ENCODE measurements at places on chromosomes 6 and 20.

DNA sequence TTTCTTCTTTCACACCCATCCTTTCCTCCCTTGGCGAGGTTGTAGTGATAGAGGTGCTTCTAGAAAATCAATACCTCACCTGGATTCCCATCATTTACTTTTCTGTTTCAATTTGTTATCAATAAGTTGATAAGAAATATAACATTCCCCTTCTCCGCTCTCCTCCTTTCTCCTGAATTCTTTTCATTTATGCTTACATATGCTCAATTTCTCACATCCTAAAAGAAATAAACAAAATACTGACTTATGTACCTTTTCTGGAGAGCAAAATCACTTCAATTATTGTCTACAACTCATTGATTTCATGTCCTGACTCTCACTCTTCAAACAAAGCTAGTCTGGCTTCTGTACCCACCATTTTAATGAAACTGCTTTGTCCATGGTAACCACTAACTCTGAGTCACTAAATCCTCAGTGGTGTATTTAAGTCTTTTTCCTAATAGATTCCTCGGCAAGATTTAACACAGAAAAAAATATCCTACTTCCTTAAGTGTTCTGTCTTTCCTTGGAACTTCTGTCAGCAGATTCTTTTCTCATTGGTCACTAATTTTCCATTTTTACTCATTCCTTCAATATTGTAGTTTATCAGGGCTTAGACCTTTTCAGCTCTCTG, 289.6 kb downstream of the RFPL4B start:
- DNase-seq, result no peak

DNA sequence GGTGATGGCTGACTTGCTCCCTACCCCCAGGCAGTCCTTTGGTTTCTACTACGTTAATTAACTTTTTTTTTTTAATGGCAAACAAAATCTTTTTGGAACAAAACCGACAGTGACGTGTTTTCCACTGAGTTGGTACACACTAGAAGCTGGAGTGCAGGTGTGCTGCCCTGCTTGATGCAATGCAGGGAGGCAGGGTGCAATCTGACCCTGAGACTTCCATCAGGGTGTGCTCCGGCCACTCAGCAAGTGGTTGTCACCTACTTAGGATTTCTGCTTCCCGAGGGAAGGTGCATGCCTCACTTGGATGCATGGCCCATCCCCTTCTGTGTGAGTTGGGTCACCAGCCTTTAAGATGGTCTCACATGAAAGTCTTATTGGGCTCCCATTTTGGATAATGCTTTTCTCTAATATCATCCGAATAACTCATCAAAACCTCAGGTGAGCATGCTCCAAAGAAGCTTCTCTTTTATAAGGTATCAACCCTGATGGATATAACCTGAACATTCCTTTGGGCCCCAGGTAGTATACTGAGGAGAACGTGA, 14.0 kb downstream of the RREB1 start:
- no peak for DNase-seq

DNA sequence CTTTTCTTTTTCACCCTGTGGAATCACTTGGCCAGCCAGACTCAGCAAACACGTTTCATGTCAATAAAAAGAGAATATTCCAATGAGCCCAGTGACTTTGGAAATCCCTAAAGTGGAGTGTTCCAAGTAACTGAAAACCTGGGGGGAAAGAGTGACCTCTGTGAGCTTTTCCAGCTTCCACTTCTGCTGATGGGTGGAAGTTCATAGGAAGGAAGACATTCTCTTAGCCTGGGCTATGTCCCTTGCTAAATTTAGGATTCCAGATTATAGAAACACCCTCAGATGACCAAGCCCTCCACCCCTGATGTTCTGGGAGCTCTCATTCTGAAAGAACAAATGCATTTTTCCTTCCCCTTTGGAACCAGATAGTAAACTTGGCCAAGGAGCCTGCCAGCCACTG, 44.8 kb upstream of the EDN1 start:
- DNase-seq, result no peak

DNA sequence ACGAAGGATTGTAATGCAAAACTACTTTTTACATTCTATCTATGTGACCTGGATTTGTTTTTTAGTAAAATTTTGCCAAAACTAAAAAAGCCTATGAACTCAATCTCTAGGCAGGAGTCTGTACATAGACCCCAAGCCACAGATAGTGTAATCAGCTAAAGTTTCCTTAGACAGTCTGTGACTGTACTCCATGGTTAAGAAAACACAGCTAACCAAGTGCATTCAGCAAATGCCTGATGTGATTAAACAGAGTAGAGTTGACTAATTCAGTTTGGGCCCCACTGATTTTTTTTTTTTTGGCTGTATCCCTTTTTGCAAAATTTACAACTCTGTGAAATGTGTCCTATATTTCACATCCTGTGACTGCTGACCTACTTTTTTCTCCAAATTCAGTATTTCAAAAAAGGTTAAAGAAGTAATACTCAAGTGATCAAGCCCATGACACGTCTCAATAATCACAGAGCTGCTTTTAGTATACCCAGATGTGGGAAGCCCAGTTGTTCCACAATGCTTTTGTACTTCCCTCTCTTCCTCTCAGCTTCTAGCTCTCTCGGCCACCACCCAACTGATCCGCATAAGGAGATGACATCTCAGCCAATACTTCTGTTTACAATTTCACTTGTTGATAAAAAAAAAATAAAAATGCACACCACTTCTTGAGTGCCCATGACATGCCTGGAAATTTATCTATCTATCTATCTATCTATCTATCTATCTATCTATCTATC, 108.8 kb upstream of the TBX18 start:
- no peak for DNase-seq

DNA sequence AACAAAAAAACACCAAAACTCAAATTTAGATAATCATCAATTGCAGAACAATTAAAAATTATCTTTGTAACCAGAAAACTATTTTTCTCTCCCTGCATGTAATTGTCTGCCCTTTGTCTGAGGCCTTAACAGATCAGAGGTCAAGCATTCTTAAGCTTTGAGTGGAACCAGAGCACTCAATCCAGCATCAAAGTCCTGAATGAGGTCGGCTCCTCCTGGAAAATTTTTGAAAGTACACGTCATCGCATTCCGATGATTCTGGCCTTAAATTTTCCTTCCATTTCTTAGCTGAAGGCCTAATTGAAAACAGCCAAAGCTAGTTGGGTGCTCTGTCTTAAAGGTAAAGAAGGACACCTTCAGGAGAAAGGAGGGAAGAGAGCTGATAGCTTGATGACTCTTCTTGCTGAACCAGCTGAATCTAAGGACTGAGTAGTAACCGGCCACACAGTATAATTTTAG, 510.2 kb upstream of the SULF2 start:
- DNase-seq, result no peak

GRCh38 chr6:45278367-45278766, 49.8 kb upstream of the RUNX2 start:
- no peak for DNase-seq

GRCh38 chr6:169996378-169997051, 245.1 kb downstream of the ERMARD start:
- DNase-seq, result no peak

GRCh38 chr6:153616506-153616905, 422.5 kb upstream of the OPRM1 start:
- DNase-seq, result no peak

- no peak for DNase-seq
Observed at GRCh38 chr20:49122920-49123319, 65.2 kb downstream of the STAU1 start.

GRCh38 chr20:24870881-24871280, 78.2 kb upstream of the CST7 start:
- DNase-seq, result no peak

- DNase-seq, result no peak
Observed at GRCh38 chr20:56592817-56593216, 36.3 kb upstream of the TFAP2C start.

DNA sequence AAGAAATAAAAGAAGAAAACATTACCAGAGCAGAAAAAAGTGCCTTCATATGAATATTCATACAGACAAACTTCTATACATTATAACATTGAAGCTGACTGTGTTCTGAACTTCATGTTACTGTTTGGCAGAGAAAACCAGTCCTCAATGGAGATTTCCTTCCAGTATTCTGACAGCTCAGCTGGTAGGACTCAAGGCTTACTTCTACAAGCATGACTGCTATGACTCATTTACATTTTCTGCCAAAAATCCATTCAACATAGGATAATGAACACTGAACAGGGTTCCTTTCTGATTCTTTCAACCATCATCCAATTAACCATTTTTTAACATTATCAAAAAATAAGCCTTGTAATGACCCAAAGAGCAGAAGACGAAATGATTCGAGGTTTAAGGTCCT, 25.4 kb downstream of the COL9A1 start:
- no peak for DNase-seq

DNA sequence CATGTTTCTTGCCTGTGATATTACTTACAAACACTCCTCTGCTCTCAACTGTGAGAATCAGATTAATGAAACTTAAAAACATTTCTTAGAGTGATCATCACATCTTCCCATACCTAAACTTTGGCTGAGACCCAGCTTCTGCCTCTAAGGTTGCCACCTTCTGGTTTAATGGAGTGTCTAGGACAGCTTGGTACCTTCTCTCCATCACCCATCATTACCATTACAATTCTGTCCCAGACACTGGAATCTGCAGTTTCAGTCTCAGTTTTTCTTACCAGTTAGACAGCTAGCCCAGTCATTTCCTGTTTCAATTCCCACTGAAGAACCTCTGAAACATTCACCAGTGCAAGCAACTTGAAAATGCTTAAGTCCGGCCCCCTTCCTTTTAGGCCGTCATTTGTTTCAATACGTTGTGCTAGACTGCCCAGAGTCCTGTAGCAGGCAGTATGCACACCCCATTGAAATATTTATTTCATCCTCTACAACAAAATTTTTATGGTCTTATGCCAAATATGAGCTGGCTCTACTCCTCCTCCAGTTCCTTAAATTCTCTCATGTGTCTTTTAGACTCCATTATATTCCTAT, 107.0 kb upstream of the FOXO3 start:
- no peak for DNase-seq

DNA sequence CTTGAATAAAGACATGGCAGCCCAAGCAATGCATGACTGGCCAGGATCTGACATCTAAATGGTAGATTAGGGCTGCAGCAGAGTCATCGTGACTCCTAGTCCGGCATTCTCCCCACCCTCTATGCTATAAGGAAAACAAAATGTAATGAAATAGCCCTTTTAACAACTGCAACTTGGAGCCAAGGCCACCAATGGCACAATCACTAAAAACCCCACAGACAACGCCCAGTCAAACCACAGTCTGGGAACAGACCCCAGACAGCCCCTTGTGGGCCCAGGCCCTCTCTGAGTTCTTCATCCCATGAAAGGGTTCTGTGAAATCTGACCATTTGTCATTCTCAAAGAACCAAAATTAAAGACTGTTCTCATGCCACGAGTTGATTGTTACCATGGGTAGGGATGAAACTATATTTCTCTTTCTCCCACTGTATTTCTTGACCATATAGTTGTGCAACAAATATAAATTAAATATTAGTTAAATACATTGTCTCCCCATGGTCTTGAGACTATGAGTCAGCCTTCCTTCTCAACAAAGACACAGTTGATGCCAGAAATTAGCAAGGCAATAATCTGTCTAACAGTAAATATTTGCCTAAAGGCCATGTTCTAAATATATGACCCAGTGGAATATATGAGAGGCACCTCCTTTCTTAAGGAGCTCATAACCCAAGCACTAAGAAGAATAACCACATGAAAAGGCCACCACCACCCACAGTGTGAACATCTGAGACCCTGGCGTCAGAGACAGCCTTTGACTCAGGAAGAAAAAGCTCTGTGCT, 85.6 kb upstream of the SSTR4 start:
- DNase-seq, result no peak

DNA sequence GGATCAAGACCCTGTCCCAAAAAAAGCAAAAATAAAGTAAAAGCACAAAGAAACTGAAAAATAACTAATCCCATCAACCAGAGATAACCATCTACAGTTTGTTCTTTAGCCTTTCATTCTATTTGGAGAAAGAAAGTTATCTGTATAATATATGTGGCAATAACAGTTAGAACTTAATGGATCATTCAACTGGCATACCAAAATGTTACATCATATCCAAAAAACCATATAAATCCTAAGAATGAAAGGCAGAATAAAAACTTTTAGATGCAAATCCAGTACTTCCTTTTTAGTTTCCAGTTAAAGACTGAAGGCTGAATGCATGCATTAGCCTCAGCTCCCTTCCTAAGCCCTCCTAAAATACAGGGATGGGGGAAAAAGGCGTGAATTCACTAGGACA, 25.2 kb downstream of the ILRUN start:
- no peak for DNase-seq

DNA sequence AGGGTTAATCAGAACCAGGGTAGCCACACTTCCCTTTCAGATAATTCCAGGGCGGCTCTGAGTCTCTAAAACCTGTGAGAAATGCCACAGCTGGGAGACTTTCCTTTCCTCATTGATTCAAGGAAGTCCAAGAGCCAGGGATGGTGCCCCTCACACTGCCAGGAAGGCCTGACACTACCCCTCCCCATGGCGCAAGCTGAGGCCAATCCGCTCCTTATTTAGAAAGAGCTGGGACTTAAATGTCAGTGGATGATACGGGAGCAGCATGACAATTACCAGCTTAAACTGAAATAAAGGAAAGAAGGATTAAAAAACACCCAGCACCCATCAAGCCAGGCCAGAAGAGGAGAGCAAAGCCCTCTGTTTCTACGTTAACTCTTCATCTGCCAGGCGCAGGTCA, 244.4 kb downstream of the LRFN2 start:
- DNase-seq, result no peak

DNA sequence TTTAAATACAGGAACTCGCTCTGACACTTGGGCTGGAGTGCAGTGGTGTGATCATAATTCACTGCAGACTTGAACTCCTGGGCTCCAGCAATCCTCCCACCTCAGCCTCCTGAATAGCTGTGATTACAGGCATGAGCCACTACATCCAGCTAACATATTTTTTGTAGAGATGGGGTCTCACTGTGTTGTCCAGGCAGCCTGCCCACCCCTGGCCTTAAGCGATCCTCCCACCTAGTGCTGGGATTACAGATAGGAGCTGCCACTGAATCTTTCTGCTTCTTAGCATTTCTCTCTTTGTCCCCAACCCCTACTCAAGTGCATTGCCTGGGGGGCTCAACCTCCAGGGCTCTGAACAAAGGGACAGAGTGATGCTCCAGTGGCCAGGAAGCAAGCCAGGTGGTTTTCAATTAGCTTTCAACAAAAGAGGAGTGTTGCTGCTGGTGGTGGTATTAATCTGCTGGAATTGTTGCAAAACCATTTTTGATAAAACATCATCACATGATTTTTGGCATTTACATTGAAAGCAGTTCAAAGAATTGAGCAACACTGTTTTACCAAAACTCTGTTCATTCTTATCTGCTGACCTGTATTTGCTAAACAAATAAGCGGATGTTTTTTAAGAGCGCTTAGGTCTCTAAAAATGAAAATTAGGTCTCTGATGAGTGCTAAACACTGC, 40.4 kb upstream of the BPIFA2 start:
- no peak for DNase-seq

DNA sequence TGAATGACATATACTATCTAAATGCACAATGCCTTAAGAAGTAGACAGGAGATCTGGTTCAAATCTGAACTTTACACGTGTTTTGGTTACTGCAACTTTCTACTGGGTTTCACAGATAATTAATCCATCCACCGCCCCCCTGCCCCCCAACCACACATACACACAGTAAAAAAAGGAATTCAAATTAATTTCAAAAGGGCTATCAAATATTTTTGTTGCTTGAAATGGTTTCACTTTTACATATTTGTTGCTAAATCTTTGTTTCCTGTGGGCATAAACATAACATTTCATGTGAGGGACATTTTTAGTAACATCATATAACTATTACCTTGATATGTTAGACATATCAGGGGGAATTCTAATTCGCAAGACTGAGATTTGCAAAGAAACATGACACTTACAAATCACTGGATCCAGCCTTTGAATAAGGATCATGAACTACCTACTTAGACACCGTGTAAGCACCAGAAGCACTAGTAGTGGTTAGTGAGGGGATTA, 7.5 kb downstream of the NEDD9 start:
- no peak for DNase-seq

- DNase-seq, result no peak
Observed at GRCh38 chr20:20740541-20740940, 28.1 kb upstream of the RALGAPA2 start.

All from activated naive CD8-positive, alpha-beta T cell treated with anti-CD3 and anti-CD28 coated beads, Interleukin-2, amount 10 ng/mL, durations not matched to agents 7 days and 5 days (primary cell).